ENCODE measurements at places on chromosomes 5 and 9.
A peak's percentile ranks its signal among the peaks of the same experiment; 100 is the strongest.

DNA sequence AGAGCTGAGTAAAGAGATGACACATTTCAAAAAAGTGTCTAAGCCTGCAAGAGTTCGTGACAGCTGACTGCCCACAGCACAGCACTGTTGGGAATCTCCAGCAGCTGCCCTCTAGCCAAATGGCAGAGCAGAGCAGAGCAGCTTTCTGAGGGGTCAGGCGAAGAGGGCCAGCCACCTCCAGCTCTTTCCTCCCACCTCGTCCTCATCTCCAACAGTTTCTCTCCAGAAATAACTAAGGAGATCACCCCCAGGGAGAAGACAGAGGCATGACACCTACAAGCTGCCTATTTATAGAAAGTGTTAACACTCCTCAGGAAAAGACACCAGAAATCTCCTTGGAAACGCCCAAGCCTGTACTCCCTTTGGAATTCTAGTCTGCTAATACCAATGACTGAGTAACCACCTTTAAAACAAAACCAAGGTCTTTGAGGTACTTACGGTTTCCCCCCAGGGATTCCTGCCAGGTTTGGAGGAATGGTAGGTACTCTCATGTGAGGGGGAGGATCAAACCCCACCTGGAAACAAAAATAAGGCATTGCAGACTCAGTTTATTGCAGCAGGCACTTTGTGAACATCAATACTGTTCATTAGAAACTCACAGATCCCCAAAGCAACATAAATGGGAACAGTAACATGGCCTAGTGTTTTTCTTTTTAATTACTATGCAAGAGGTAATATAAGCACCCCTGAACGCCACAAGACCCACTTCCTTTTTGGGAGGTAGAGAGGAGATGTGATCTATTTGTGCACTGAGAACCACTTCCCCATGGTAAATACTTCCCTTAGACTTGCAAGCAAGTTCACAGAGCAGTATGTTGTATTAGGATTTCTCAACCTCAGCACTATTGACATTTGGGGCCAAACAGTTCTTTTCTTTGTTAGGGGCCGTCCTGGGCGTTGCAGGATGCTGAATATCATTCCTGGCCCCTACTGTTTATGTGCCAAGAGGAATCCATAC lies 79.3 kb downstream of the TLE1 start:
- DNase-seq: no peak
- peaks cover 30% of the 10 kb centered on the region for H3K4me1 ChIP-seq
- H3K36me3 ChIP-seq: peaks cover 38% of the 10 kb centered on the region
- H3K27ac ChIP-seq: no peak overlapping the region

- H3K4me3 ChIP-seq: no peak overlapping the region
- H3K27ac ChIP-seq: no peak overlapping the region
Measured at GRCh38 chr5:35160486-35161116, 69.7 kb downstream of the PRLR start.

GRCh38 chr5:9661316-9662015 lies 31.3 kb upstream of the TAS2R1 start:
- H3K4me1 ChIP-seq: no peaks in the 10 kb centered on the region
- H3K36me3 ChIP-seq: no peaks in the 10 kb centered on the region
- H3K4me3 ChIP-seq: no peak overlapping the region
- no peaks in the 10 kb centered on the region for H3K27me3 ChIP-seq
- H3K27ac ChIP-seq: no peak overlapping the region

DNA sequence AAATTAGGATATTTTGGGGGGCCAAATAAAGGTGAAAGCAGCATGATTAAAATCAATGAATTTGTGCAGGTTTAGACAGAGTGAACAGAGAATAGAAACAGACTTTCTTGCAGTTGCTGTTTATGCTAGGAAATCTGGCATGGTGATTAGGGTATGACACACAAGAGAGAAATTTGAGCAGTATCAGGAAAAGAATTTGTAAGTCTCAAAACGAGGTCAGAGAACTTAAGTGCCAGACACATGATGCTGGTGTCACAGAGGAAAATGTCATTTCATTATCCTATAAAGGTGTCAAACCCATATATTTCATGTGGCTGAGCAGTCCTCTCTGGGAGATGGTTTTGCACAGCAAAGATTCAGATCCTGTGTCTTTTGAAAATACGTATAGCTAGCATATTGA lies 15.7 kb downstream of the LVRN start:
- H3K36me3 ChIP-seq: no peaks in the 10 kb centered on the region
- H3K4me1 ChIP-seq: no peaks in the 10 kb centered on the region
- no peak overlapping the region for H3K4me3 ChIP-seq
- no peak for DNase-seq
- H3K27ac ChIP-seq: no peak overlapping the region

DNA sequence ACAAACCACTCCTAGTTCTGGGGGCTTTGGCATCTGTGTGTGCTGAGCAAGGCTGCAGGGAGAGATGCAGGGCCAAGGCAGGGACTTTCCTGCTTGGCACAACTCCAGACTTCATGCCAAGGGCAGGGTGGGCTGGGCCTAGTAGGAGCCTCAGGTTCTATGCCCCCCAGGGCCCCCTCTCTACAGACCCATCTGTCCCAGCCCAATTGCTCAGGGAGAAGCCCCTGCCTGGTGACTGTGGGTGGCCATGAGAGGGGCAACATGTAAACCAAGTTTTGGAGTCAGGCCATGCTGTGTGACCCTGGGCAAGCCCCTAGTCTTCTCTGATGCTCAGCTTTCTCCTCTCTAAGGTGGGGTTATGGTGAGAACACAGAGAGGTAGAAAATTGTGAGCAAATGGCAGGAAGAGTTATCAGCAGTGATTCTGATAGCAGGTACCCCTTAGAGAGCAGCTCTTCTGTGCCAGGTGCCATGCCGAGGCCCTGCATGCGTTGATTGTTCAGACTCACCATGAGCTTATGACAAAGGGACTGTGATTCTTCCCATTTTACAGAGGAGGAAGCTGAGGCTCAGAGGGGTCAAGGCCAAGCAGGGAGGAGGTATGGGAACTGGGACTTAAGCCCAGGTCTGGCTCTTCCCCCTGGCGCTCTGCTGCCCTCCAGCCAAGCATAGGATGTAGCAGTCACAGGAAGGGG lies 5.2 kb downstream of the OLFML2A start:
- no peak for DNase-seq
- no peak overlapping the region for H3K4me3 ChIP-seq
- peaks cover 12% of the 10 kb centered on the region for H3K4me1 ChIP-seq
- H3K36me3 ChIP-seq: no peaks in the 10 kb centered on the region
- H3K27ac ChIP-seq: no peak overlapping the region

DNA sequence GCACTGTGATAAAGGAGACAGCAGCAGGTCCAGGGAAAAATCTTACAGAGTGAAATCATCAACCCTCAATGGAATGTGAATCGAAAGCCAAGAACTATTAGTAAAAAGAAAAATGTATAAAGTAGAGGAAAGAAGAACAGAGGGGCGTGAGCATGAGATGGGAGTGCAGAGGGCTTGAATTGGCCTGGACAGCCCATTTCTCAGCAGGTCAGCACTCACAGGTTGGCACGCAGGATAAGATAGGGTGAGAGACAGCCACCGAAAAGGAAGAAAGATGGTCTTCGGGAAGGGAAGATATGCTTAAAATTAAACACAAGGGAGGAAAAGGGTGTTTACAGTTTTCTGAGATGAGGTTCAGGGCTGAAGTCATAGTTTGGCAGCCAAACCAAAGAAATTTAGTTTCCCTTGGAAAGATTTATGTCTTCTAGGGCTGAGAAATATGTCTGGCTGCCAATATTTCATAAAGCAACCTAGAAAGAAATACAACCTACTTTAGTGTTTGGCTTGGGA lies 524.7 kb downstream of the SPATA31D1 start:
- no peaks in the 10 kb centered on the region for H3K36me3 ChIP-seq
- DNase-seq: no peak
- H3K27ac ChIP-seq: no peak overlapping the region
- no peaks in the 10 kb centered on the region for H3K27me3 ChIP-seq
- H3K4me1 ChIP-seq: no peaks in the 10 kb centered on the region

- H3K36me3 ChIP-seq: peaks cover 15% of the 10 kb centered on the region
- no peak for DNase-seq
- H3K27me3 ChIP-seq: no peaks in the 10 kb centered on the region
- H3K4me1 ChIP-seq: no peaks in the 10 kb centered on the region
Measured at GRCh38 chr9:89008055-89008743, 16.9 kb downstream of the S1PR3 start.

DNA sequence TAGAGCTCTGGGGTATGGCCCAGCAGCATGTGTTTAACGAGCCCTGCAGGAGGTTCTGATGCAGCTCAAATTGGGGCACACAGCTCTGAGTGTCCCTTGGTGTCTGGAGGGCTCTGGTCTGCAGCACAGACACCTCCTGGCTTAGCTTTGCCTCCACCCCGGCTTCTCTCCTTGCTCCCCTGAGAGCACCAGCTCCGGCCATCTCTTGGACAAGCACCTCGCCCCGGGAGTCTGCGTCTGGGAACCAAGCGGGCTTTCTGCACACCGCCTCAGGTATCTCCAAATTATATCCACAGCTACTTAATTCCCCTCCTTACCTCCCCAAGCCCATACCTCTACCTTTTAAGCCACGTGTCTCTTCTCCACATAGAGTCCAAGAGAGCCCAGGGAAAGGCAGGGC lies 83.7 kb upstream of the IRX4 start:
- H3K36me3 ChIP-seq: no peaks in the 10 kb centered on the region
- peaks cover 4% of the 10 kb centered on the region for H3K27me3 ChIP-seq
- H3K4me3 ChIP-seq: no peak overlapping the region
- H3K27ac ChIP-seq: no peak overlapping the region
- no peaks in the 10 kb centered on the region for H3K4me1 ChIP-seq

GRCh38 chr5:10248378-10249260 lies 1.1 kb downstream of the ATPSCKMT start:
- H3K27ac ChIP-seq: peak overlapping the region; percentile 15
- DNase-seq: no peak
- peaks cover 36% of the 10 kb centered on the region for H3K4me1 ChIP-seq
- H3K4me3 ChIP-seq: peak overlapping the region; percentile 96
- H3K36me3 ChIP-seq: peaks cover 9% of the 10 kb centered on the region

GRCh38 chr5:96651047-96651446 lies 11.1 kb upstream of the CAST start:
- no peak overlapping the region for H3K4me3 ChIP-seq
- H3K27me3 ChIP-seq: peaks cover 6% of the 10 kb centered on the region
- no peak for DNase-seq
- no peaks in the 10 kb centered on the region for H3K36me3 ChIP-seq

Data from neural crest cell (in vitro differentiated cells).